ENCODE measurements at places on chromosomes 5 and 9.

DNA sequence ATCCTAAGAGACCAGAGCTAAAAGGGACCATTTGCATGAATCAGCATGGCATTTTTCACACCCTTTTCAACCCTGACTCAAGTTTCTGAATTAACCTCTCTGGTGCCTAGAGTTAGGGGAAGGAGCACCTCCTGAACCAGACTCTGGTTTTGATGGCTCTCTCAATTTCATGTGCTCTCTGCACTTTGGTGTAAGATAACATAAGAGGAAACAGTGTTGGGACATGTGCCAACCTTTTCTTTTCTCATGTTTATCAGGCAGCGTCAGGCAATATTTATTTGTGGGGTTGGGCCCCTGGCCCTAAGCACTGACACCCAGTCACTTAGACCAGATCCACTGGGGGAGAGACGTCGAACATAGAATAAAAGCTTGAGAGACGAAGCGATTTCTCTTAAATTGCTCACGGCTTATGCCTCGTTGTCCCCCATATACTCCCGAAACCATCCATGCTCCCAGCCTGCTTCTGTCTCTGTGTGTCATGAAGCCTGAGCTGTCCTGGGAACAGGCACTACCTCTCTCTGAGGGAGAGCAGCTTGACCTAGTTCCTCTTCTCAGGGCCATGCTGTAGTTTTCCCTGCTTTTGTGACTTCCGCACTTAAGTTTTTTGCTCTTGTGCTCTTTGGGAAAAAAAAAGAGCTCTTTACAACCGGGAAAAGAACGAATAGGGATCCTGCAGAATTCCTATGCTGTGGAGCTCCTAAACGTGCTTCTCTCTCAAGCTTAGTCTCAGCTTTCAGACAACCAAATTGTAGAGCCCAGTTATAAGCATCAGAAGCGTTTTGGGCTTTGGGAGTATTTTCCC, 195.7 kb downstream of the NR3C1 start:
- no peak for DNase-seq

GRCh38 chr9:37010180-37010579, 23.9 kb downstream of the PAX5 start:
- no peak for DNase-seq

DNA sequence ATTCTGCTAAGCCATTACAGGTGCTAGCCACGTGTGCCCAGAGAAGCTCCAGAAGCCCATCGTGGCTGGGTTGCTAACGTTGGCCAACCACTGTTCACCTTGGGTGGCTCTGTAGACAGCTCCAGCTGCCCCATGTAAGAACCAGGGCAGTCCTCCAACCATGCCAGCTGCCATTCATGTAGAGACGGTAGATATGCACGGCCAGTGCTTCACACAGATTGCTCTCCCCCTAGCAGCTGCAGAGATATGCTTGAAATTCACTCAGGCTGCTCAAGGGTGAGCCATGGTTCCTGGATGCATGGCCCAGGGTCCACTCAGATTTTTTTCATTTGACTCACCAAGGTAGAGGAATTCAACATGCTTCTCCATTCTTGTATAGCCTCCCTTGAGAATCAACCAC, 31.0 kb downstream of the GADD45G start:
- peak; percentile 5 for DNase-seq

GRCh38 chr9:36074870-36075532, 38.3 kb downstream of the RECK start:
- DNase-seq: peak; percentile 45

GRCh38 chr9:128109050-128109709, 18.3 kb downstream of the PTGES2 start:
- DNase-seq: no peak

- peak; percentile 81 for DNase-seq
These were observed 250.0 kb downstream of the NR3C1 start for GRCh38 chr5:143153332-143154119.

DNA sequence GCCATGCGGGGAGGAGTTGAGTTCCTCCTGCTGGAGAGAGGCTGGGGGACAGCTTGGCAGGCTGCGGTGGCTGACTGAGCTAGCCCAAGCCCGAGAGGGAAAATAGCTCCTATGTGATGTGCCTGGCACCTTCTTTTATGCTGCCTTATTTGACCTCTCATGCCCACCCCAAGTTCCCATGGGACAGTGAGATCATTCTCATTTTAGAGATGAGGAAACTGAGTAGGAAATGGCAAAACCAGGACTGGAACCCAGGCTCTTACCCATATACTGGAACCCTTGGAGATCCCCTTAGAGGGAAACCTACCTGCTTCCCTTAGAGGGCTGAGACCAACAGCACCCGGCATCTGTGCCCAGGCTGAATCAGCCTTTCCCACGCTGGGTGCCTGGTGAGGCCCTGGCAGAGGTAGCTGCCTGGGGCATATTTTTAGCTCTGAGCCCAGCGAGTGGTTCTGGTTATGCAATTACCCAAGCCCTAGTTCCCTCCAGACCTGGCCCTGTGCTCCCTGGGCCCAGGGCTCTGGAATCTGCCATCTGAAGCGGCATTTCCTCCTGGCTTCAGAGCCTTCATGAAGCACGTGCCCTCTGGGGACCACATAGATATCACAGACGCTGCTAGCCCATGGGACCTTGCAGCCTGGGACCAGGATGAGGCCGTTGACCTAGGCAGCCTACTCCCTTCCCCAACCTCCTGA, 23.6 kb downstream of the COL27A1 start:
- no peak for DNase-seq

- DNase-seq: no peak
These were observed 10.9 kb downstream of the AQP3 start for GRCh38 chr9:33436445-33436844.

- no peak for DNase-seq
These were observed 186.7 kb downstream of the C9orf50 start for GRCh38 chr9:129434187-129434586.

GRCh38 chr5:137273511-137273910, 225.6 kb downstream of the SPOCK1 start:
- no peak for DNase-seq

DNA sequence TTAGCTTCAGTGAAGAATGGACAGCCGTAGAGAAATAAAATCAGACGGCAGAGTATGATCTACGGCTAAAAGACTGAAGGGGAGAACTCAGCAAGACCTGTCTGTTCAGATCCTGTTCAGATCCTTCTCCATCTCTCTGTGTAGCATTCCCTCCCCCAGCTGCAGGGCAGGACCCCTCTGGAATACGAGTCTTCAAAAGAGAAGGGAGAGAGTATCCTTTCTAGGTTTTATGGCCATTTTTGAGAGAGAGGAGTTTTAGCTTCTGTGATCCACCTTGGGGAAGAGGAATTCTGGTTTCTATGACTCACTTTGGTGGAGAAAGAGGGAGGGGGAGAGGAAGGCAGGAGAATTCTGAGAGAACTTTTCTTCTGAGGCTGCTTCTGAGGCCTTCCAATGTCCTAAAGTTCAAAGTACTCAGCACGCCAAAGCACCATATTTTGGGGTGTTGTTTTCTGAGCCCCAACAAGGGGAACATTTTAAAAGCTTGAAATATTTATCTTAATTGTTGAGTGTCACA, 194.4 kb upstream of the TLE4 start:
- DNase-seq: no peak

DNA sequence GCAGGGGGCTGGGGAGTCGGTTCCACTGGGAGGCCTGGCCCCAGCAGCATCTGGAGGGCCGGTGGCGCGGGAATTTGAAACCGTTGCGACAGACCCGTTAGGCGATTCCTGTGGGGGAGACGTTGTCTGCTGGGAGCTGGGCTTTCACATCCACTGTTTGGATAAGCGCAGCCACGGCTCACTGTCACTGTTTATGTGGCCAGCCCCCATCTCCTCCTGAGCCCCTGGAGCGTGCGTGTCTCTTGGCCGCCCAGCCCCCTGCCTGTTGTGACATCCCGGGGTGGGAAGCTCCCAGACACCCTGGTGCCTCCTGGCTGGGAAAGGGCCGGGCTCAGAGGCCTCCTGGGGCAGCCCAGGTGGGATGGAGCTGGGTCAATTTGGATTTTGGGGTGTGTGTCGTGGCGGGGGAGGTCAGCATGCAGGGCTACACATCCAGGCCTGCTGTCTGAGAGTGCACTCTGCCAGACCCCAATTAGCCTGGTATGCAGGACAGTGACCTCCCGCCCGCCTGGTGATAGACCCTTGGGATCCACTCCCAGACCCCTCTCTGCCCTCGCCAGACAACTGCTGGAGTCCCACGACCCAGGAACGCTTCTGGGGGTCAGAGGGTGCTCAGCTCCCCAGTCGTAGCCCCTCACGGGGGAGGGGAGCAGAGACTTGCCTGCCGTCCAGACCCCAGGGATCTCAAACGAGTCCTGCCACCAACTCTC, 62.0 kb upstream of the RNU6ATAC start:
- no peak for DNase-seq

DNA sequence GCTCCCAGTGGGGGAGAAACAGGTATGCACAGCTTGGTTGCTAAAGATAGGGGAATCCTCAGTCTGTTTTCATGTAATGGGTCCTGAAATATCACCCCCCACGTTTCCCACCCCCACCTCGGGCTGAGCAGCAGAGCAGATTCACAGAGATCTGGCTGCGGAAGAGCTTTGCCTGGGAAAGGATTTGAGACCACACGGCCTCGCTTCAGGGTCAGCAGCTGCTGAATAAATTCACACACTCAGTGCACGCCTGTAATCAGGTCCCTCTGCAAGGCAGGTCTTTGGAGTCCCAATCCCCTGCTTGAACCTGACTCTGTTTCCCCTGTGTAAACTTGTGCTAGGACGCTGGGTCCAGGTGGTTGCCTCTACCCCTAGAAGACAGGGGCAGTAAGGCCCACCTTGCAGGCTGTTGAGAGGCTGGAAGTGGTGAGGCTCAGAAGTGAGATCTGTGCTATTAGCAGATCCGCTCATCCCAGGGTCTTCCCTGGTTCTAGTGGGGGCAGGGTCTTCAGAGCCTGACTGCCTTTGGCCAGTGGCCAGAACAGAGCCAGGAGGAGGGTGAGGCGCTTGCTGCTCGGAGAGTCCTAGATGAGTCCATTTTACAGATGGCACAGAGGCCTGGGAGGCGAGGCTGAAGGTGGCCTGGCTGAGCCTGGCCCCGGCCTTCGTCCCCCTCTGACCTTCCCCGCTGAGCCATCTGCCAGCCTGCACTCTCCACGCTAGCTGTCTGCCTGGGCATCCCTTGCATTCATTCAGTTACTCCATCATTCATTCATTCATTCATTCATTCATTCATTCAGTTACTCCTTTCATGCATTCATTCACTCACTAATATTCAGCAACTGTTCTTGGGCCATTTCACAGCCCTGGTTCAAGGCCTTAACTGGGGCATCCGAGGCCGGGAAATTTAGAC, 16.7 kb upstream of the NEURL1B start:
- no peak for DNase-seq

GRCh38 chr5:124700333-124700732, 46.1 kb downstream of the ZNF608 start:
- DNase-seq: no peak

DNA sequence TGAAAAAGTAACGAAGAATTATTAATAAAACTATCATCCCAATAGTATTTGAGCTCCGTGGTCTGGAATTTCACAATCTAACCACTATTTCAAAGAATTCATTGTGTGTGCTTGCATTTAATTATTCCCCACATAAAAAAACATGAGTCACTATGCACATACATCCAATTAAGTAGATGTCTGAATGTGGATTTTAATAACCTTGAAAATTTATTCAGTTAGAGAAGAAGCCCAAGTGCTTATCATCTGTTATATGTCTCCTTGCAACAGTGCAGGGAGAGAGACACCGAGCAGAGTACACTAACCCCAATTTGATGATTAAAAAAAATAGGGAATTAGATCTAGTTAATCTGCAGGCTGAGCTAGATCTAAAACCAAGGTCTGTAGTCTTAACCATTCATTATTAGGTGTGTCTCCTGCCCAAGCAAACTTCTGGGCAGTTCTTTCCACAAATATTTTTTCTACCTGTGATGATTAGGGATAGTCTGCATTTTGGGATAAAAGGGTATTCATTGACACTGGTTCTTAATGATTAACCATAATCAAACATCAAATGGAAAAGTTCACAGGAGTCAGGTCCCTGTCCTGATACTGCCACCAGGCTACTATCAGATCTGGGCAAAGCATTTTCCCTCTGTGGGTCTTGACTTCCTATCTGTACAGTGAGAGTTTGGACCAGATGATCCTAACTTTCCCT, 164.2 kb downstream of the GRIA1 start:
- DNase-seq: no peak

DNA sequence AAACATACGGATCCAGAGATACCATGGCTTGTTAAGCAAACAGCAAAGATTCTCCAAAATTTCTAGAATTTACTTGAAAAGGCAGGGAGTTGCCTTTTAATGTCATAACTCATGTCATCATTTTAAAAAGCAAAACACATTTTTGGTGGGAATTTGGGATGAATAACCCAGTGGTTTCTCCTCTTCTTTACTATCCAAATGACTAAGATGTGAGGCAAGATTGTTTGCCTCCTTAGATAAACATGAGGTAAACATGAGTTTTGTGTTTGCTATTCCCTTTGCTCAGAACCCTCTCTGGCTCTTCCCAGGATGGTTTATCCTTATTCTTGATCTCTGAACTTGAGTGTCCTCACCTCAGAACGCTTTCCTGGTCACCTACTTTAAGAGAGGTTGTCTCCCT, 267.0 kb downstream of the EBF1 start:
- DNase-seq: no peak

DNA sequence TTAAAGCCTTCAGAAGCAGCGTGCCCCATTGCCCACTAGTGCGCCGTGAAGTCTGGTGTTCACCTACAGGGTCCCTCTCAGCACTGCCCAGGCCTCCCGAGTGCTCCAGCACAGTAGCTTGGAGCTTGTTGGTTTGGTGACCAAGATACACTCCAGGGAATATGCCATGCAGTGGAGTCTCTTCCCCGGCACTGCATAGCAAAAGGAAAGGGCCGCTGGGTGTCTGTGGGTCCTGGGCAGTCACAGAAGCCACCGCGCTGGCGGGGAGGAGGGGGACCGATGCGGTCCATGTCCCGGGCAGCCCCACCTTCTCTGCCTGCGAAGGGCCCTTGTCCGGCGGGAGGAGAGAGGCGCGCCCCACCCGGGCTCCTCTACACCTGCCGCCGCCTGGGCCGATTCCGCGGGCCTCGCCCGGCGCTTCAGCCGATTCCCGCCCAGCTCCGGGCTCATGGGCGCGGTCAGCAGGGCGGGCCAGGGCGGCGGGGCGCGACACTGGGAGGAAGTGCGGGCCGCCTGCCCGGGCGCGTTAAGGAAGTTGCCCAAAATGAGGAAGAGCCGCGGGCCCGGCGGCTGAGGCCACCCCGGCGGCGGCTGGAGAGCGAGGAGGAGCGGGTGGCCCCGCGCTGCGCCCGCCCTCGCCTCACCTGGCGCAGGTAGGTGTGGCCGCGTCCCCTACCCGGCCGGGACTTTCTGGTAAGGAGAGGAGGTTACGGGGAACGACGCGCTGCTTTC, at the start of gene SYK:
Gene SYK, plus strand, starts transcription at position 579 of the 732 bp plus-strand sequence. CDS start 42,080 bp downstream, outside the sequence.
- DNase-seq: no peak

Data from skeletal muscle cell (primary cell).